Right atrium auricular region (tissue), 2 donors: ENCODE measurements at places on chromosomes 7 and 10. TPM values are rescaled to one million over a fixed set of nuclear protein-coding genes. Genes with fewer than 3 reads are reported as not detected.

LIPN gene
- not detected for total RNA-seq

PON1 gene
- total RNA-seq, result not detected

JCAD gene
- 39.8 TPM for total RNA-seq

MYL7 gene
- 17,339 TPM for total RNA-seq

PDZD8 gene
- total RNA-seq, result 17.7 TPM

NAT16 gene
- total RNA-seq, result not detected

LBX1 gene
- total RNA-seq, result not detected

FAM237B gene
- total RNA-seq, result not detected

TDRD1 gene
- total RNA-seq, result 0.12 TPM

CDH23 gene
- total RNA-seq, result 4.4 TPM

LIPM gene
- total RNA-seq, result 0.67 TPM

DNA sequence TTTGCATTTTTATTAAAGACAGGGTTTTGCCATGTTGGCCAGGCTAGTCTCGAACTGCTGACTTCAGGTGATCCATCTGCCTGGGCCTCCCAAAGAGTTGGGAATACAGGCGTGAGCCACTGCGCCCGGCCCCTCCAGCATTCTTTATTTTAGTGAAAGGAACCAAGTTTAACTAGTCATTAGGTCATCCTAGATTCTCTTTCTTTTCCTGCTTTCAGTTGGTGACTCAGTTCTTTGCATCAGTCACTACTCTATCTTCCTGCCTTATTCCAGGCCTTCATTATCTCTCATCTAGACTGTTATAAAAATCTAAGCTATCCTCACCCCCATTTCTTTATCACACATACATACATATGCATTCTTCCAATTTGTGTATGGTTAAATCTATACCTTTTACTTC lies 63.7 kb downstream of the PRSS58 start:
- no peak for DNase-seq

DNA sequence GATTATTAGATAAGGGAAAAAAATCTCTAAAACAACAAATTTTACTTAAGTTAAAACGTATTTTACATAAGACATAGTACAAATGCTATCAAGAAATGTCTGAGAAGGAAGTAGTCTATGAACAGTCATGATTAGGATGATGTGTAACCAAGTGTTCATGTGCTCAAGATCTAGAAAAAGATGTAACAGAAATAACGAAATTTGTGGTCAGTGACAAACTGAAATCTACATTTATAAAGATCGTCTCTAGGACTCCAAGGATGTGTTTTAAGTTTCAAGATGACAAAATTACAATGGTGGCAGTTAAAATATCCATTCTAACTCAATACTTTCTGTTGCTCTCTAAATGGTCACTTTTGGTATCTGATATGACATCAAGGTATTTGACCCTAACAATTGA lies 17.2 kb downstream of the PPP3CB start:
- no peak for DNase-seq

DNA sequence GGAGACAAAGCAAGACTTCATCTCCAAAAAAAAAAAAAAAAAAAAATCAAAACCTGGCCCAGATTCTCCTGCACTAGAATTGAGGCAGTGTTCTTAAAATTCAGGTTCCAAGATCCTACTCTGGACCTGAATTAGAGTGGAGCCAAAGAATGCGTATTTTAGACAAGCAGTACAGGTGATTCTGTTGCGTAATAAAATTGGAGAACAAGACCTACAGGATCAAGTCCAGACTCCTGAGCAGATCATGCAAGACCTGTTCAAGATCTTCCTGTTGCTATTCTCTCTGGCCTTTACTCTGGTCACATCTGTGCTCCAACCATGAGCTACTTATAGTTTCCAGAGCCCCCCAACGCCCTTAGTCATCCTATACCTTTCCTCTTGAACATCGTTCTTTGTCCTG lies 51.5 kb upstream of the RSBN1L start:
- DNase-seq, result no peak

- no peak for DNase-seq
These were observed 5.4 kb downstream of the IFIT2 start for GRCh38 chr10:89307269-89307577.

DNA sequence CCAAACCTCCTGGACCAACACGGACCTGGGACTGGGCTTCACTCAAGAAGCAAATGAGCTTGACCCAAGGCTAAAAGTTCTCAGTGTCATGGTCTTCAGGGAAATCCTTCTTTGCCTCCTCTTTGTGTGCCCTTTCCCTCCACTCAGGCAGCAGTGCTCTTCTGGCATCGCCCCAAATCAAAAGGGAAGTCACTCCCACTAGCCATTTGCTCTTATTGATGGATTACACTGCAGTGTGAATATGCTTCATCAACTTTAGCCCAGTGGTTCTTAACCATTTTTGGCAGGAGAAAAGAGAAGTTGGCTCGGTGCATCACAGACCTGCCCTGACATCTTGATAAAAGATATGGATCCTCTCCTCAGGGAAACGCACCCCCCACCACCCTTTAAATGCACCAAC lies 19.2 kb upstream of the IKZF1 start:
- DNase-seq, result no peak

- DNase-seq, result no peak
These were observed 29.3 kb downstream of the ARL4A start for GRCh38 chr7:12716722-12717121.

DNA sequence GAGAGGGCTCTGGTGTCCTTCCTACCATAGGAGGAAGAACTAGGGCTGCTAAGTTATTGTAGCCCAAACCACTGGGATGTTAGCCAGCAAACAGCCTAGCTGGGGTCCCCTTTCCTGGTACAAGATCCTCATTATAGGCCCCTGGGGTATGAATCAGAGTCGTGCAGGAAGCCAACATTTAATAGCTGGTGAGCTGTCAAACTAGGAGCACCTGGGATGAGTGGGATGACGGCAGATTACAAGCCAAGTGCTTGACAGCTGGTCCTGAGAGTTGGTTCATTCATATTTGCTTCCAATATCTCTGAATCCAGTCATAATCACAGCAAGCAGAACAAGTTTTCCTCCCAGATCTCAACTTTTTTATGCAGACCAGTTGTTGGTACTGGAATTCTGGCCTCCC lies 25.1 kb upstream of the DNAJB12 start:
- no peak for DNase-seq

GRCh38 chr7:106283831-106284713 lies 711 bp downstream of the NAMPT start:
- peak; percentile 60 for DNase-seq

DNA sequence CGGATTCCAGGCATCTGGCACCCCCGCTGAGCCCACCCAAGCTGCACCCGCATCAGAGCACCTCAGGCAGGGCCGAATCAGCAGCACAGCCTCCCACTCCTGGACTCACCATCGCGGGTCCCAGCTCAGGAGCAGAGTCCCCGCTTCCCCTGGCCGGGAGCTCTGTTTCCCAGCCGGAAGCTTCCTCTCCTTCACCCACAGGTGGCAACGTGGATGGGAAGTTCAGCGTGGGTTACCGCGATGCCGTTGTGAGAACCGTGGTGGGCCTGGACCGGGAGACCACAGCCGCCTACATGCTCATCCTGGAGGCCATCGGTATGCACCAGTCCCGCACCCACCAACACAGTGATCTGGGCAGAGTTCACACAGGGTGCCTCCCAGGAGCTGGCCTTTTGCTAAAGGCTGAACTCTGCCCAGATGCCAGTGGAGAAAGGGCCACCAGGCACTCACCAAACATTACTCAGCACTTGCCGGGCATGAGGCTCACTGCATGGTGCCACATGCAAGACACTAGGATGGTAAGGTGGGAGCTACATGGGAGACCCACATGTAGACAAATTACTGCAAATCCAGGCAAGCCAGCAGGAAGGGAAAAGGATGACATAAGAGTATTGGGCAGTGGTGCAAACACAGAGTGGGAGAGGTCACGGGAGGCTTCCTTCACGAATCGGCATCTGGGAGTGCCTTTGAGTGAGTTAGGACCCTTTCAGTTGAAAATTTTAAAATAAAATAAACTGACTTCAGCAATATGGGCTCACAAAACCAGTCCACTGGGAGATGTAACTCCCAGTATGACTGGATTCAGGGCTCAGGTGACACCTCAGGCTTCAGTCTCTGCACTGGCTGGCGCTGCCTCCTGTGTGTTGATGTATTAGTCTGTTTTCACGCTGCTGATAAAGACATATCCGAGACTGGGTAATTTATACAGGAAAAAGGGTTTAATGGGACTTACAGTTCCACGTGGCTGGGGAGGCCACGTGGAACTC lies 10.4 kb downstream of the C10orf105 start:
- no peak for DNase-seq

GRCh38 chr7:1663223-1663622 lies 6.9 kb upstream of the ELFN1 start:
- no peak for DNase-seq

DNA sequence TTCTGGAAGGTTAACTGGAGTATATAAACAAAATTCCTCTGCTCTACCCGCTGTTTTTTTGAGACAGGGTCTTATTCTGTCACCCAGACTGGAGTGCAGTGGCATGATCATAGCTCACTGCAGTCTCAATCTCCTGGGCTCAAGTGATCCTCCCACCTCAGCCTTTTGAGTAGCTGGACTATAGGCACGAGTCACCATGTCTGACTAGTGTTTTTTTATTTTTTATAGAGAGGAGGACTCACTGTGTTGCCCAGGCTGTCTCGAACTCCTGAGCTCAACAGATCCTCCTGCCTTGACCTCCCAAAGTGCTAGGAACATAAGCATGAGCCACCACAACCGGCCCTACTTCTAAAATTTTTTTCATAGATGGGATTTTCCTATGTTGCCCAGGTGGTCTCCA lies 2.2 kb downstream of the RAB18 start:
- DNase-seq, result no peak

GRCh38 chr10:77974396-77975074 lies 48.0 kb upstream of the DLG5 start:
- no peak for DNase-seq

- no peak for DNase-seq
These were observed 225.9 kb downstream of the LRMDA start for GRCh38 chr10:75657351-75657750.

DNA sequence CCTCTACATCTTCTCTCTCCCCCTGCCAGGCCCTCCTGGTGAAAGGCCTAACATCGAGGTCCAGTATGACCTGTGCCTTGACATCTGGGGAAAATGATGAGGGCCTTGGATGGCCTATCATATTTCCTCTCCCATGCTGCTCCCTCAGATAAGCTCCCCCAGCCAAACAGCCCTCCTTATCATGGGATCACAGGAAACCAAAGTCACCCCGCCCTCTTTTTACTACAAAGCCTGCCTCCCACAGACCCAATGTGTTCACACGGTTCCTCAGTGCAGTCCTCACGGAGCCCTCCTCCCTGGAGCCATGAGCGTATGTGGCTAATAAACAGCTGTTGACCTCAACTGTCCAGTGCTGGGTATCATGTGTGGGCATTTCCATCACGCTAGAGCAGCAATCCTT lies 32.0 kb downstream of the C10orf90 start:
- no peak for DNase-seq

- no peak for DNase-seq
These were observed 2.0 kb upstream of the AKR1B15 start for GRCh38 chr7:134546955-134547354.

DNA sequence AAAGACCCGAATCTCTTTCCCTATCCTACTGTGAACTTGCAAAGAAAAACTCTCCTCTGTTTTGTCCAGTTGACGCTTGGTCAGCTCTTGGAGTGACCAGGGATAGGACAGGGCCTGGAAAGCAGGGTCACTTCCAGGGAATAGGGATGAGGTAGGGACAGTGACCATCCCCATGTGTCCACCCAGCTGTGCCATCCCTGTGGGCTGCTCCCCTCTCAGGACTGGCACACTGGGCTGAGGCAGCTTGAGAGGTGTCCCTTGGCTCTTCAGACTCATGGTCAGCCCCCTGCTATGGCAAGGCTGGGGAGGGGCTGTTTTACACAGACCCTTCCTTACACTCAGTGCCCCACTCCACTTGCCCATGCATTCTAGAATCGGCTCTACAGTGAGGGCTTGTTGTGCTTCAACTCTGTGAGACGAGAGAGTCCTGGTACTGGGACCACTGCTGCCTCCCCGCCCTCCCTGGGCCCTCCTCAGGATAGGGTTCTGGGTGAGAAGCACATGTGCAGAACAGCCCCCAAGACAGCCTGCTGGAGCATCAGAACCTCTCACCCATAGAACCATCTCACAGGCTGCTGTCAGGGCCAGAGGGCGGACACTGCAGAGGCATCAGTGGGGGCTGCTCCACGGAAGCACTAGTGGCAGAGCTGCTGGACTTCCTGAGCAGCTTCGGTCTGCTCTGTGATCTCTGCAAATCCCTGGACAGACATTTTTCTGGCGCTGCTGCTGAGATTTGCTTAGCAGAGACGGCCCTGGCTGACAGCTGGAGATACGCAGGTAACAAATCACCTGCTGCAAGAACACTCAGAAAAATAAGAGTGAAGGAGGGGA lies 202.8 kb upstream of the CXCL12 start:
- no peak for DNase-seq

DNA sequence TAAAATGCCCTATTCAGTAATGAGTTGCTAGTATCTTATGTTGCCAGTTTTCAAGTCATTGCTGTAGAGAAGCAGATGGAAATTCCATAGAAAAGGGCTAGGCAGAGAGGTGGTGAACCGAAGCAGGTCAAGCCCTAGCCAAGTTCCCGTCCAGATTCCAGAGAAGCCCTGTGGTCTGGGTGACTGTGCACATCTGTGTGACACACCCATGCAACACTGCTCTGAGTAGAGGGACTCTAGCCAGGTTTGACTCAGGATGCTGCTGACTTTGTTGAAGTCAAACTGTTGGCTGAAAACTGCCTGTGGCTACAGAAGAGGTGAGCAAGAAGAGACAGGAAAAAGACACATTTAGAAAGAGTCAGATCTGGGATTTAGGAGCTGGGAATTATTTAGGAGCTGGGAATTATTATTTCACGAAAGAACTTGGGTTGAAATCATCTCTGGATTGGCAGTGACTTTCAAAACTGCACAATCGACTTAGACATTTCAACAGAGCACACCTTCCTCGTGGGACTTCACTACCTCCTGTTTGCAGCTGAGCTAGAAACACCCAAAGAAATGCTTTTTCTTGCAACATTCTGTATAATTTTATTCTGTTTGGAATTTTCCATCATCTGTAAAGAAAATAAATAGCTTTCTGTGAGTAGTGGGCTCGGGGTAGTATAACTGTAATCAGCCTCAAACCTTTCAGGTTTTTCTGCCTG lies 149.1 kb upstream of the PRKCQ start:
- no peak for DNase-seq
